ENCODE measurements at places on chromosomes 13 and 19.

GRCh38 chr19:1765232-1765903 is 12.1 kb downstream of the ONECUT3 start:
- no peak for DNase-seq

DNA sequence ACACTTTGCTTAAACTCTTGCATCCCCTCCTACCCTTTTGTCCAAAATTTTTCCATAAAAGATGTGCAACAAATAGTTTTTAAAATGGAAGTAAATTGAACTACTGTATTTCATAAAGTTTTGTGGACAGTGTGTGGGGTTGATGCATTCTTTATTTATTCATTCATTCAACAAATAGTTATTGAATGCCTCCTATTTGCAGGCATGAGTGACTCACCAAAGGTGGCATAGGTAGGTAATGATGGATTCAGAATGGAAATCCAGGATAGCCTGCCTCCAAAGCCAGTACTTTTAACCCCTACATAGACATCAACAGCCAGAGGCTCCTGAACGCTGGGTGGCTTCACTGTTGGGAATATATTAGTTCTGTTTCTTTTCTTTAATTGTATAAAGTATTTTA is 2.4 kb upstream of the CSNK1A1L start:
- no peak for DNase-seq

DNA sequence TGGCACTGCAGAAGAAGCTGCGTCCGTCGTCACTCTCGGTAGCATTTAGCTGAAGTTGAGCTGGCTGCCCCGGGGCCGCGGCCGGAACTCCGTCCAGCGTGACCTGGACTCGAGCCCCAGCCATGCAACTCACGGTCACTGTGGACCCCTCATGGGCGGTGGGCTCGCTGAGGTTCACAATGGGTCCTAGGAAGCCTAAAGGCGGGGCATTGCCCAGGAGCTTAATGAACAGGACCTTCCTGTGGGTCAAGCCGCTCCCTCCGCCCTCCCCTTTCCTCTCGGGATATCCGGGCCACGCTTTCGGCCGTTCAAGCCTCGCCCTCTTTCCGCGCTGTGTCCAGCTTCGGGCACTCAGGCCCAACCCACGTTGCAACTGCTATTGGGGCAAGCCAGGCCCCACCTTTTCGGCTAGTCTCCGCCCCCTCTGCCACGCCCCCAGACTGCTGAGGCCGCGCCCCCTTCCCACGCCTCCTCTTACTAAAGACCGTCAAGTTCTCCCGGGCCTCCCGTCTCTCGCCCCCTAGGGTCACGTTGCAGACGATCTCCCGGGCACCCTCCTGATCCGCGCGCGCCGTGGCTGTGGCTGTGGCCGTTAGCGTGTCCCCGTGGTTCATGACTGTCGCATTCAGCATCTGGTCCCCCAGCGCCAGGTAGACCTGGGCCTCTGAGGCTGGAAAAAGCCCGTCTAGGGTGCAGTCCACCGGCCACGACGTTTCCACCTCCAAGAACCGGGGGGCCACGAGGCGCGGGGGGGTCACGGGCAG is 1.4 kb upstream of the RAVER1 start:
- DNase-seq, result no peak

- no peak for DNase-seq
Measured at GRCh38 chr13:68428292-68428691, 1198.2 kb upstream of the PCDH9 start.

DNA sequence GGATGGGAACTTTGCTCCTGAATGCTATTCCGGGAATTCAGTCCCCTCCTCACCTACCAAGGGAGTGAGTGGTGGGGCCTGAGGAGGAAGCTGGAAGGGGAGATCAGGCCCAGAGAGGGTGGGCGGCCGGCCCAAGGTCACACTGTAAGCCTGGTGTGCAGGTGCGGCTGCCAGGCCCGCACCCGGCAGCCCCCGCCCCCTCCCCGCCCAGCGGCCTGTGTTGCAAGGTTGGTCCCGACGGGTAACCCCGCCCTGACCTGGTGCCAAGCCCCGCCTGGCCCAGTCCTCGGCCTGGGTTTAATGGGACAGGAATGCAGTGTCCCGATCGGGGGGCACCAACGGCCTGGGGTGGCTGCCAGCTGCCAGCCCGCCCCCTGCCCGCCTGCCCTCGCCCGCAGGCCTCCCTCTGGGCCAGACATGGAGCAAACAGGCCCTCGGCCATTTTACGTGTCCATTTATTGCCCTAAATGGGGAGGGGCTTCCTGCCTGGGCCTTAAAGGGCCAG is 5.5 kb downstream of the ZBTB7A start:
- no peak for DNase-seq

DNA sequence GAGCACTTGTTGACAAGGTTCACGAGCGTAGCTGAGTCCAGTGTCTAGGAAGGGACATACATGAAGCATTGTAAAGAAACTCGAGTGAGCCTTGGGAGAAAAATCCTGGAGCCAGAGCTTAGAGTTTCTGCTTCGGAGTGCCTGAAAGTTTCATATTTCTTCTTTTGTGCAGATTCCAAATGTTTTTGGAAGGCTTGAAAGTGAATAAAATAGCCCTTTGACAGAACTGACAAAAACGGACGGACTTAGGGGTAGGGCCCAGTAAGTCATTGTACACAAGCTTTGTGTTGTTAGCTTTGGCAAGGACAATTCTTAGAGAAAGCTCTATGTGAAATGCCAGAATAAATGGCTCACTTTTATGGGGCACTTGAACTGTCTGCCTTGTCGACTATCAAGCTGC is 2.8 kb downstream of the RNF113B start:
- DNase-seq, result no peak

- DNase-seq, result no peak
Measured at GRCh38 chr13:23443878-23444277, 10.4 kb upstream of the SACS start.

DNA sequence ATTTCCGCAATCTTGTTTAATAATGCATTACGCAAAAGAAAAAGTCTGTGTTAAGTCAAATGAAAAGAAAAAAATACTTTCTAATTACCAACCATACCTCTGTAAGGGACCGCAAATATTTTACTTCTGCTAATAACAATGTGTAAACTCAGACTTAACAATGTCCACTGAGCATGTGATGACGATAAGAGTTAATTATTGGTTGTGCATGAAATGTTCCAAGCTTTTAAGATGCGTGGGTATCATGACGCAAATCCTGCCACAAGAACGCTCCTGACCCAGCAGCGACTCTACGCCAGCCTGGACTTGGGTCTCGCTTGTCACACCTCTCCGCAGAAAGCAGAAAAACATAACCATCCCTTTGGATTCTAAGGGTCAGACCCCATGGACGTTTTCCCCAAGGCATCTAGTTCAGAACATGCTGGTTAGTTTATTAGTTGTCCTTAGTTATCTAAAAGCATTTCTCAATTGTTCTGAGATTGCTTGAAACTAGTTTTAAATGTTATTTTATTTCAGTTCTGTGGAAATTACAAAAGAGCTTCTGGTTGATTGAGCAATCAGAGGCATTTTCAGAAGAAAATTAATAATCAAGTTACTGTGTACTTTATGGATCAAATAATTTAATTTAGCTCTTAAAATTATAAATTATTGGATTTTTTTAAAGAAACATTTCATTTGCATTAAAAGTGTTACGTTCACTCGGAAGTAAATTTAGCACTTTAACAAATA is 779.9 kb upstream of the ARGLU1 start:
- DNase-seq, result no peak

DNA sequence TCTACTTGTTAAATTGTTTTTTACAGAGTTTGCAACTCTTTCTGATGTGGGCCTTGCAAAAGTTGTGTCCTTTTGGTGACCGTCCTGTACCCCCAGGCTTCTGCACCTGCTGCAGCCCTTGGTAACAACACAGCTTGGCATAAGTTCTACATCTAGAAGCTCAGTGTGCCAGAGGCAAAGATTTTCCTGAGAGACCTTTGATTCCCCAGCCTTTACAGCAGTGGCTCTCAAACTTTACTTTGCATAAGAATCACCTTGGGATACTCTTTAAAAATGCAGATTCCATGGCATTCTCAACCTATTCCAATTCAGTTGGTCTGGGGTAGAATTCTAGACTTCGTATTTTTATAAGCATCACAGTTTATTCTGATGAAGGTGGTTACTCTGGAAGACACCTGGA is 260.9 kb downstream of the DCT start:
- no peak for DNase-seq

GRCh38 chr13:34883396-34883795 is 58.7 kb upstream of the NBEA start:
- no peak for DNase-seq

DNA sequence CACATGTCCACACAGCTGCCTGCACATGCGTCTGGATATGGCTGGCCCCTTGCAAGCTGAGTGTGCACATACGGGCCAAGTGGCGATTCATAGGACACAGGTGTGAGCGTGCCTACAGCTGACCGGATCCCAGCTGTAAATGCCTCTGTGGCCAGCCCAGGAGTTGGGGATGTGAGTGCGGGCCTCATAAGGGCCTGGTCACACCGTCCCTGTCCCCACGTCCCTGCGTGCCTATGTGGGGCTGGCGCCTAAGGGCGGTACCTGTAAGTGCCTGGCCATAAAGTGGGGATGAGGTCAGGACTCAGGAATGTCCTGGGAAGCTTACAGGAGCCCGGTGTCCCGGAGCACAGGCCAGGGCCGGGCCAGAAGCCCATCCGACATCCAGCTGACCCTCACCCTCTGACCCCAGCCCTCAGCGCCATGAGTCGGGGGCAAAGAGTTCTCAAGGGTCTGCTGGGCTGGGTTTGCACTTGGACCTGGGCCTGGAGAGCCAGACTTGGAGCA is 1.3 kb upstream of the ARHGAP45 start:
- DNase-seq, result no peak

- DNase-seq, result no peak
Measured at GRCh38 chr13:92864584-92865284, 361.9 kb upstream of the GPC6 start.

DNA sequence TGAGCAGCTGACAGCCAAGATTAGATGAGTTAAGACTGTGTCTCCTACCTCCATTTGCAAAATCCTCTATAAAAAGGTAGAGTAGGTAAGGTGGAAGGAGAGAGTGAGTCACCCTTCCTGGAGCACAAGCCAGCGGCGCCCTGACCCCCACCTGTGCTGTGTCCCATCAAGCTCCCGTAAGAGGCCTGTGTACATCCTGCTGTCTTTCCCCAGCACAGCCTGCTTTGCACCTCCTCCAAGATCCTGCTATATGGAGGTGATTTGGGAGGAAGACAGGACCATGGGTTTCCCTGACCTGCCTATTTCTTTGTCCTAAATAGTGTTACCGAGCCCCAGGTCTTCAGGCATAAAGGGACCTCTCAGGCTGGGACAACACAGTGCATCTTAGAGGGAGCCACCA is 62.3 kb upstream of the UQCRFS1 start:
- DNase-seq, result no peak

DNA sequence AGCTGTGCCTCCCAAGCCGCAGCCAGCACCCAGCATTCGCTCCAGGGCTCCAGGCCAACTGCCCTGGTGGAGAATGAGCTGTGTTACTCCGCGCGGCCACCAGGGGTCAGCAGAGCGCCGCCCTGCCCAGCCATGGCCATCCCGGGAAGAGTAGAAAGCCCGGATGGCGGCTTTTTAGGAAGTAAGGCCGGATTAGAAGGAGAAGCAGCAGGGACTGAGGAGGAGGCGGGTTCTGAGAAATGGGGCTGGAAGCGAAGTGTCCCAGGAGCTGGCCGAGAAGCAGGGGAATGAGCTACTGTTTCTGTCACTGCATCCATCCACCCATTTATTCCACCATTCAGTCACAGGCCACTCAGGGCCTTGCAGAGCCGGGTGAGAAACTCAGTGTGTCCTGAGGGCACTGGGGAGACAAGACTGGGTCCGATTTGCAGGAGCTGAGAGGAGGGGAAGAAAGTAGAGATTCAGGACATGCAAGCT is 6.6 kb upstream of the NPAS1 start:
- DNase-seq, result peak; percentile 85

DNA sequence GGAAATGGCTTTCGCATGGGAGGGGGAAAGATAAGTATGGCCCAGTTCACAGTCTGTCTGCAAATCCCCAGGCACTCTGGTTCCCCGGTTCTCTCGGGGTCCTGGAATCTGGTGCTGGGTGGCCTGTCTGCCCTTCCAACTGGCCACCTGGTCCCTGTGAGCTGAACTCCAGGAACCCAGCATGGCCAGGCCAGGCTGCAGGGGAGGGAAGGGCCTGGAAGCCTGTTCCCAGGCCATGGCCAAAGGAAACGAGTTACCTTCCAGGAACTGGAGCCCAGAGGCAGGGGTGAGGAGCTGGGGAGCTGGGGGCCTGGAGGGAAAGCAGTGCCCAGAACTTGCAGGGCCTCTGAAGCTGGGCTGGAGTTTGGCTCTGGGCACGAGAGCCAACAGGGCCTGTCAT is 19.1 kb upstream of the PNMA8C start:
- DNase-seq, result no peak

GRCh38 chr13:22082437-22083100 is 411.7 kb downstream of the FGF9 start:
- DNase-seq, result no peak

GRCh38 chr13:42445354-42445753 is 128.6 kb upstream of the TNFSF11 start:
- no peak for DNase-seq

- DNase-seq, result no peak
Measured at GRCh38 chr19:2288338-2288817, 6.4 kb upstream of the PEAK3 start.

DNA sequence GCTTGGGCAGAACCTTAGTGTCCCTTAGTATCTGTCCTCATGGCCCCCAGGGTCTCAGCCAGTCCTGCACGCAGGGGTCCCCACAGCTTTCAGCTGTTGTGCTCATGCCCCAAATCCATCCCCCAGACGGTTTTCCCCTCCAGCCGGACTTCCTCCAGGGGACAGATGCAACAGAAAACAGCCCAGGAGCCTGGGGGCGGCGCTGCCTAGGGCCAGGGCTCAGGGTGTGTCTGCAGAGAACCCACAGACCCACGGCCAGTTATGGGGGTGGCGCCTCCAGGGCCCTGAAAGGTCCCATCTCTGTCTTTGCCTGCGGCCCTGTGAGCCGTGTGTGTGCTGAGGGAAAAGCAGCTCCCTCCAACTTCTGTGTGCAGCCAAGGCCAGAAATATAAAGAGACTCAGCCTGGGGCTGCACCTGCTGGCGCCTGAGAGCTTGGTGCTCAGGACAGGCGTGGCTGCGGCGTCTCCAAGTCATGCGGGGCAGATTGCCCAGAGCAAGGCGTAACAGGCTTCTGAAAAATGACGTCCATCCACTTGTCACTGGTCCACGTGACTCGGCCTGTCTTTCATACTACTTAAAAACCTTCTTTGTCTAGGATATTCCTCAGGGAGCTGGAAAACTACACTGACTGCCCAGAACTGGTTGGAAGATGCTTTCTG is 22.1 kb upstream of the F7 start:
- DNase-seq, result no peak

All from GM13977 (cell line).